ENCODE measurements at places on chromosomes 1 and 21. TPM values are rescaled to one million over a fixed set of nuclear protein-coding genes. Genes with fewer than 3 reads are reported as not detected.

DNA sequence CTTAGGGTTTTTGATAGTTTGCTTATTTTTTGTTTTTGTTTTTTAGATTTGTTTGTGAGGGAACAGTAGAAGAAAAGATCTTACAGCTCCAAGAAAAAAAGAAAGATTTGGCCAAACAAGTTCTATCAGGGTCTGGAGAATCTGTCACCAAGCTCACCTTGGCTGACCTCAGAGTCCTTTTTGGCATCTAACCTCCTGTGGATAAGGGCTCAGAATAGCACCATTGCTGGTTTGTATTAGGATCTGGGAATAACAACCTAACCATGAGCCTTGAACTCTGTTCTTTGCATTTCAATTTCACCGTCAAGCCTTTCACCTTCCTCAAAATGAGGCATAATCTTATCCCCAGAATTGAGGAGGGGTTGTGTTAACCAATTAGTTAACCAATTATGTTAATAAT, 20.2 kb downstream of the TRIM45 start:
- DNase-seq, result no peak
- H3K4me3 ChIP-seq, result no peak overlapping the region
- H3K27me3 ChIP-seq, result no peaks in the 10 kb centered on the region
- no peaks in the 10 kb centered on the region for H3K4me1 ChIP-seq

- no peaks in the 10 kb centered on the region for H3K36me3 ChIP-seq
- H3K4me1 ChIP-seq, result no peaks in the 10 kb centered on the region
- no peak overlapping the region for H3K4me3 ChIP-seq
Measured at GRCh38 chr1:224524679-224525078, 90.1 kb upstream of the WDR26 start.

- H3K27ac ChIP-seq, result no peak overlapping the region
- no peak overlapping the region for H3K4me3 ChIP-seq
- DNase-seq, result no peak
- no peaks in the 10 kb centered on the region for H3K4me1 ChIP-seq
Measured at GRCh38 chr1:216722821-216723220, 408 bp downstream of the ESRRG start.

- H3K27me3 ChIP-seq, result peaks cover 3% of the 10 kb centered on the region
- DNase-seq, result no peak
- no peaks in the 10 kb centered on the region for H3K4me1 ChIP-seq
- no peaks in the 10 kb centered on the region for H3K36me3 ChIP-seq
- H3K4me3 ChIP-seq, result no peak overlapping the region
Measured at GRCh38 chr1:201905234-201905890, 16.7 kb downstream of the SHISA4 start.

The PRAMEF5 gene
- not detected for total RNA-seq

The FCMR gene
- total RNA-seq, result 146 TPM

- DNase-seq, result no peak
- H3K36me3 ChIP-seq, result no peaks in the 10 kb centered on the region
- no peak overlapping the region for H3K4me3 ChIP-seq
- H3K27me3 ChIP-seq, result peaks cover 1% of the 10 kb centered on the region
- H3K4me1 ChIP-seq, result peaks cover 2% of the 10 kb centered on the region
Measured at GRCh38 chr21:44273046-44273445, 11.3 kb upstream of the DNMT3L start.

DNA sequence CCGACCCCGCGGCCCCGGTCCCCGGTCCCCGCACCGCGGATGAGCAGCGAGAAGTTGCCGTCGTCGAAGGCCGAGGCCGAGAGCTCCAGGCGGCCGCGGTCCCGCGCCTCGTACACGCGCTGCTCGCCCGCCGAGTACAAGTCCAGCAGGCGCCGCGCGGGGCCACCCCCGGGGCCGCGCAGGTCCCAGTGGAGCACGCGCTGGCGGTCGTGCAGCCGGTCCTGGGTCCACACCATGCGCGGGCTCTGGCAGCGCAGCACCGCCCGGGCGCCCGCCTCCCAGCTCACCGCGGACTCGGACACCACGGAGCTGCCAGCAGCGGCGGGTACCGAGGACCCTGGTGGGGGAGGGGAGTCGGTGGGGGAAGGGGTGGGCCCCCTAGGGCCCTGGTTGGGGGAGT, 2.9 kb downstream of the MXRA8 start:
- peaks cover 21% of the 10 kb centered on the region for H3K4me1 ChIP-seq
- no peaks in the 10 kb centered on the region for H3K36me3 ChIP-seq
- peaks cover 21% of the 10 kb centered on the region for H3K27me3 ChIP-seq
- no peak for DNase-seq

The KIAA1614 gene
- 0.38 TPM for total RNA-seq

DNA sequence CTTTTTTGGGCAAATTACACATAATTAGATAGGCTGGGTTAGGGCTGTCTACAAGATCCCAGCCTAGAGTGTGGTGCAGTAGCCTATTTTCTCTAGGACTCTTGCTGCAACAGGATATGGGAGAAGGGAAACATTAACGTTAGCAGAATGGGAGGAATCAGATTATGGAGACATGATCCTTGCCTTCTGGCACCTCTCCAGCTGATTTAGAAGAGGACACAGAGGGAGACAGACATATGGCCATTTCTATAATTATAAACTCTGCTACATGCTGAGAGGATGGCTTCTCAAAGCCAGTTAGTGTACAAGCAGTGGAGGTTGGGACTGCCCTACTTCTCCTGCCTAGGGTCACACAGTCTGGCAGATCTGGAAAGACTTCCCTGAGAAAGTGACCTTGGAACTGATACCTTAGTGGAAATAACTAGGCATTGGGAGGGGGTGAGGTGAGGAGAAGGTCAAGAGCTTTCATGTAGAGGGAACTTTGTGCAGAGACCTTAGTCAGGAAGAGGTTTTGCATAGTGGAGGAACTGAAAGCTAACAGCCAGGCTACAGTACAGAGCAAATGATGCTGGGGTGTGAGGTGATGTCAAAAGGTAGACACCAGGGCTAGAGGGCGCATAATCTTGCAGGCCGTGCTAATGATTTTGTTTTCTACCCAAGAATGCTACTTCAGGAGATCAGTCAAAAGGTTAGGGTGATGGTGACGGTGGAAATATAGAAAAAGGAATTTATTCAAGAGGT, 1.2 kb upstream of the CD1D start:
- peak overlapping the region; percentile 94 for H3K4me3 ChIP-seq
- H3K36me3 ChIP-seq, result peaks cover 24% of the 10 kb centered on the region
- H3K27ac ChIP-seq, result peak overlapping the region; percentile 81
- H3K27me3 ChIP-seq, result no peaks in the 10 kb centered on the region

Measured in activated B cell treated with CpG ODN at 0.5 μM for 24 hours (primary cell).